ENCODE measurements at places on chromosomes 12 and 14. TPM values are rescaled to one million over a fixed set of nuclear protein-coding genes. Genes with fewer than 3 reads are reported as not detected.

The BATF gene
- total RNA-seq = 1.4 TPM

DNA sequence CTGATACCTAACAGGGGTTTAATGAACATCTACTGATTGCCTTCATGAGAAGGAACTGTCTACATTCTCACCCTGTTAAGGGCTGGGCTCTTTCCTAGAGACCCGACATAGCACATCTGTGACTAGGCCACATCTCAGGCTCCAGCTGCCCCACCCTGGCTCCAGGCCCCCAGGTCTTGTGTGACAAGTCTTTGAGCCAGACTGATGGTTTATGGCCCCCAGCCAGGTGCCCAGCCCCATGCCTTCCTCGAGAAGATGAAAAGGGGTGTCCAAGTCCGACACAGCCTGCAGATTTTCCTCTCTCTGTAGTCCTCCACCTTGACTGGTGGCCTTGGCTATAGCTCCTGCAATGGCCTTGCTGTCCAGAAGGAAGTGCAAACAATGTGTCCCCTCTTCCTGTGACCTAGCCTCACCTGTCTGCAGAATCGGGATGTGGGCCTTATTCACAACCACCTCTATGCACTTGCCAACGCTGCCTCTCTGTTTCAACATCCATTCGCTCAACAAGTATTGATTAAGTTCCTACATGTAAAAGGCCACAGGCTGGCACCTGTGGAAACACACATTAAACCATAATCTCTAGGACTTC is 4.2 kb downstream of the ACTN1 start:
- no peak for DNase-seq

- no peak for DNase-seq
Measured at GRCh38 chr14:76456200-76456599, 80.3 kb downstream of the ESRRB start.

- no peak for DNase-seq
Measured at GRCh38 chr12:32499048-32499447, 99.7 kb downstream of the FGD4 start.

DNA sequence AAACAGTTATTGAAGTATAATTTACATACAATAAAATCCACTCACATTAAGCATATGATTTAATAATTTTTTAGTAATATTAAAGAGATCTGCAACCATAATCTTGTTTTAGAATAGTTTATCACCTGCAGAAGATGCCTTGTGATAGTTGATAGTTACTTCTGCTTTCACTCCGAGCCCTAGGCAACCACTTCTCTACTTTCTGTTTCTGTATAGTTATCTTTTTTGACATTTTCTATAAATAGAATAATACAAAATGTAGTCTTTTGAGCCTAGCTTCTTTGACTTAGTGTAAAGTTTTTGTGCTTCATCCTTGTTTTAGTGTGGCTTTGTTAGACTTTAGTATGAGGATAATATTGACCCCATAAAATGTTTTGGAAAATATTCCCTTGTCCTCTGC is 111.0 kb downstream of the MNAT1 start:
- DNase-seq = no peak

All from pulmonary artery endothelial cell (primary cell).